ENCODE measurements at places on chromosomes 3 and 15. TPM values are rescaled to one million over a fixed set of nuclear protein-coding genes. Genes with fewer than 3 reads are reported as not detected.

Gene CFAP100
- total RNA-seq: not detected

Gene RPUSD3
- 56.1 TPM for total RNA-seq

Gene FAM107A
- total RNA-seq: not detected

Gene MRPL3
- 165 TPM for total RNA-seq

Gene LCMT2
- 5.1 TPM for total RNA-seq

Gene MUSTN1
- 0.79 TPM for total RNA-seq

Measured in airway epithelial cell (primary cell).